Epithelial cell of prostate (primary cell): ENCODE measurements at places on chromosomes 2 and 18.

DNA sequence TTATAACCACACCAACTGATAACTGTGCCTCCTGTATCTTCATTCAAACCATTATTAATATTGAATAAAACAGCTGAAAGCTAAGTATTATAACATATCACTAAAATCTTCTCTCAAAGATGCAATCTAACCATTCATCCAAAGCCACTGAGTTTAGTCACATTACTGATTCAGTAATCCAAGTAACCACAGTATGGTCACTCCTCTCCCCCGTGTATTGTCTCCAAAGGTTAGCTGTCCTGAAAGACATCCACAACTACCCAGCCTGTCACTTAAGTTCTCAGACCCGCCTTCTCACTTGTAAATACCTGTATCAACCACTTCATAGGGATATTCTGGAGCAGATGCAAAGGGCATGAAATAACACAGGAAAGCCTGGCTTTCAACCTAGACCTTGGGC, 213.4 kb upstream of the BOD1L2 start:
- no peak for DNase-seq

DNA sequence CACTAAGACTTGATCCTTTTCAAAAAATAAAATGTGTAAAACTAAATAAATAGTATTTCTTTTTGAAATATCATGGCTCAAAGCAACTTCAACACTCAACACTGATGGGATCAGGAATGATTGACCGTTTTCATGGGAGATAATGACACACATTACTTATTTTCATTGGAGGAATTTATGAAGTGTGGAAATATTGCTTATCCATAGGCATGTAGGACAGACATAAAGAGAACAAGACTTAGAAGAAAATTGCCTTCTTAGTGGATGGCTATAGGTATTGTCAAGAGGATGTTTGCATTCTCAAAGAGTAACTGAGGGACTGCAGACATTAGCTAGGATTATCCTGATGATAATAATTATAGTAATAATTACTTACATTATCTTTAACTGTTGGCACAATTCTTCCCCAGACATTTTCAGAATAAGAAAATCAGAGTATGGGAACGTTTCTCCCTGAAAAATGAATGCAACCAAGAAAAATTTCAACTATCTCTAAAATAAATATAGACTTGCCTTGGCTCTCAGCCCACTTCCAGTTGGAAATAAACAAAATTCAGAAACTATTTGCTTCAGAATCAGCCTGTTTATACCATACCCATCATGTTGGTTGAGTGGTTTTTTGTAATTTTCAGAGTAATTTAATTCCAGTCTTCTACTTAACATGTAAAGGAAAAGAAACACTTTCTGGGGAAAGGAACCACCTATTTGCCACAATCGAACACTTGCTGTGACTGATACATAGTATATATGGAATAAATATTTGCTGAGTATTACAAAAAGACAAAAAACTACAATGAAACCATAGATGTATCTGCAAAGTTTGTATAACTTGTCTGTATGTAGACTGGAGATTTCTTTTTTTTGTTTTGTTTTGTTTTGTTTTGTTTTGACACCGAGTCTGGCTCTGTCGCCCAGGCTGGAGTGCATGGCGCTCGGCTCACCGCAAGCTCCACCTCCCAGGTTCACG, 165.7 kb downstream of the TMX3 start:
- no peak for DNase-seq

- no peak for DNase-seq
These were observed 21.2 kb upstream of the DARS1 start for GRCh38 chr2:136006658-136007057.

GRCh38 chr2:6946722-6947121, 29.5 kb downstream of the RNF144A start:
- peak; percentile 60 for DNase-seq

DNA sequence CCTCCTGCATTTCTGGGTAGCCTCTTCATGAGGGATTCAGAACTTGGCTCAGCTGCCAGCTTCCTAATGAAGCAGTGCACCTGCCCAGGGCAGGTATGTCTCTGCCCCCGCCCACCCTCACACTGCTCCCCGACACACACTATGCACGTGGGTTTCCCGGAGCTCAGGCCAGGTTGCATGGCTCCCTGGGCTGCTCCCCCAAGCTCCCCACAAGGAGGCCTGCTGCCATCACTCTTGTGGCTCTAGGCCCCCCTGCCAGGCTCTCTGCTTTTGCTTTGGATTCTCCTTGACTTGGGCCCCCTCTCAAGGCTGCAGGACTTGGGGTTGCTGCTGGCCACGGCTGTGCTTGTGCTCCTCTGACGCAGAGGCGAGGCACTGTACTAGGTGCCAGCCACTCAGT, 43.6 kb downstream of the ADD2 start:
- DNase-seq = no peak

DNA sequence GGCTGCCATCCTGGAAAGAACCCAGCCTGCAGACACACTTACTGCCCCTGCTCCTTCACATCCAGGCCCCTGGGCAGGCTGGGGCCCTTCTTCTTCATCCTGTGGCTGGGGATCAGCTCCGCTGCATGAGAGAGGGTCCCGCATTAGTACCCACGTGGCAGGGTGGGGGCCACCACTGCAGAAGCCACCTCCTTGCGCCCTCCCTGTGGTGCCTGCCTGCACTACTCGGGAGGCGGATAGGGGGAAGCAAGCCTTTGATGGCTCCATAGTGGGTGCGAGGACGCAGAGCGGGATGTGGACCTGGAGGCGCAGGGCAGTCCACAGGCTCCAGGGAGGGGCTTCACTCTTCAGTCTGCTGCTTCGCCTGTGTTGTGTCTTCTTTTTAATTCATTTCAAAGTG, 46.7 kb downstream of the GPC1 start:
- no peak for DNase-seq

DNA sequence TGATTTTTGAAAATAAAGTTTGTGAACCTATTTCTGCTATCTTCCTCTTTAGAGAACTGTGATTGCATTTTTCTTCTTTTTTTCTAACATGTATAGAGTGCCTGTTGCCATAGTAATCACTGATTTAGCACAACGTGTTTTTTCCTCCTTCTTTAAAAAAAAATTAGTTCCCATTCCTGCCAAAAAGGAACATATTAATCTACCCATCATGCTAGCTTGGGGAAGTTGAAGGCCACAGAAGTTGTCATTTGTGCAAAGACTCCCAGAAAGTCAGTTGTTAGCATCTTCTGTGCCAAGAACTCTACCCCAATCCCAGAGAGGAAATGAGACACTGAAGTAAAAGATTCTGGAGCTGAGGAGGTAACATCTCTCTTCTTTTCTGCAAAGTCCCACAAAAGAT, 57.3 kb downstream of the SLC8A1 start:
- no peak for DNase-seq

DNA sequence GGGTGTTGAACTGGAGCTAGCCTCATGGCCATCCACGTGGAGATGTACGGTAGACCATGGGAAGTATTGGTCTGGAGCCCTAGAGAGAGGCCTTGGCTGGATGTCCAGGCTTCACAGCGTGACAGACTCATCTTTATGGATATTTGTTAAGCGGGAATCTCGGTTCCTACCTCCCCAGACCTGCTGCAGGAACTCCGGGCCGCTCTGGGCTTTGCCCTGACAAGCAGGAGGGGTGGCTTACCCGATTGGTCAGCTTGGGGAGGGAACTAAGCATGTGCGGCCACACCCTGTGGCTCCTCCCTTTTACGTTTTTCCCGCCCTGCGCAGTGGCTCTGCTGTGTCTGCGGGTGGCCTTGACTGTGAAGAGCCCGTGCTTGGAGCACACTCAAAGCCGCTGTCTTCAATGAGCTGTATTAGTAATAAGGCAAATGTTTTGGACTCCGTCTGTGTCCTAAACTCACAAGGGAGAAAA, 52.3 kb downstream of the PAPOLG start:
- DNase-seq = no peak
